ENCODE measurements at places on chromosomes 2 and 18.

DNA sequence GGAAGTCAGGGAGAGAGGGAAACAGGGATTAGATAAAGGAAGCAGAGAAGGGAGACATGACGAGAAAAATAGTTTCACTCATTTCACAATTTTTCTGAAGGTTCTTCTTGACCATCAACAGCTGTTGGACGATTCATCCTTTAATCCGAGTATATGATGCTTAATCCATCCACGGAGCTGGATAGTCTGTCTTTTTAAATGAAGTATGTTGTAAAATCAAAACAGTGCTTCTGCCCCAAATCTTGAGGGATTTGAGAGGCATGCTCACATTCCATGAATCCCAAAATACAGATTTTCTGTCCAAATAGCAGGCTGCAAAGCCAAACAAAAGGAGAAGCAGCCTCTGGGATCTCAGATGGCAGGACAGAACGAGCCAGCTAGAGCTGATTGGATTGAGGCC is 47.5 kb downstream of the EPAS1 start:
- no peak for DNase-seq

- no peak for DNase-seq
Observed at GRCh38 chr2:50975546-50975945, 56.4 kb downstream of the NRXN1 start.

- no peak for DNase-seq
Observed at GRCh38 chr2:7071154-7071553, 153.9 kb downstream of the RNF144A start.

DNA sequence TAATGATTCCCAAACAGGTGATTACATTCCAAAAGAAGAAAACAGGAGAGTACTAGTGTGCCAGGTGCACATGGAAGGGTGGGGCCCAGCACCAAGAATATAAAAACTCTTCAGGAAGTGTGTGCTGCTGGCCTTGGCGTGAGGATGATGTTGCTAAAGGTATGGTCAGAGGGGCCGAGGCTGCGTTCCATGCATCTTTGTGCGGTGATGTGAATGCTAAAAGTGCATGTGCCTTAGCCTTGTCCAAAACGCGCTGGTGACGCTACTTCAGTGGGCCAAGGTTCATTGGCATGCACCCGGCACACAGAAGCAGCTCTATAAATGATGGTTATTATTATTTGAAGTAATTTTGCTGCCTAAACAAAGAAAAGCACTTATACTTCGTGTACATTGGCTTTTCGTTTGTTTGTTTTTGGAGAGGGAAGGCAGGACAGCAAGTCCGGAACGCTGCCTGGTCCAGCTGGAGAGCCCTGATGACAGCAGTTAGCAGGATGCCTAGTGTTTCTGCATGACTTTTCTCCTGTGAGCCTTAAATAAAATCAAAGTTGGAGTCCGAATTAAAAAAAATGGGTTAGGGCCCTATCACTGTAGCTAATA is 2.9 kb downstream of the ALKAL2 start:
- DNase-seq, result no peak

GRCh38 chr2:112627060-112628040 is 18.4 kb upstream of the SLC20A1 start:
- no peak for DNase-seq

All from activated naive CD4-positive, alpha-beta T cell (primary cell).